ENCODE measurements at places on chromosomes 2 and 18.

DNA sequence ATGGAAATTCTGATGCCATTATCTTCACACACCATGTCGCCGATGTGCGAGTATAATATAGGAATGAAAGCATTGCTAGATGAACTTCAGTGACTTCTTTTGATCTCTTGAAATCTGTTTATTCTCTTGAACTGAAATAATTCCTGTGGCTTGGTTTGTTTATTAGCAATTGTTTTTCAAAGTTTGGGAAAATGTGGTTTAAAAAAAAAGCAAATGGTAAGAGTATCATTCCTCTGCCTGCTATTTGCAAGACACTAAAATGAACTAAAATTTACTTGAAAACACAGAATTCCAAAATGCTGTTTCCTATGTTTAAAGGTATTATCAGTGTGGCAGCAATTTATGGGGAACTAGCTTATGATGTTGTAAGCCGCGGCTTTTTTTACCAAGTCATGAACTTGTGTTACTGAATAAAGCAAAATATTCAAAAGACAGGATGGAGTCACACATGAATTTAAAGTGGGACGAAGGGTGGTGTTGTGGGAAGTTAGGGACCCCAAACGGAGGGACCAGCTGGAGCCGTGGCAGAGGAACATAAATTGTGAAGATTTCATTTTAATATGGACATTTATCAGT is 96.4 kb downstream of the COLEC12 start:
- DNase-seq: no peak

DNA sequence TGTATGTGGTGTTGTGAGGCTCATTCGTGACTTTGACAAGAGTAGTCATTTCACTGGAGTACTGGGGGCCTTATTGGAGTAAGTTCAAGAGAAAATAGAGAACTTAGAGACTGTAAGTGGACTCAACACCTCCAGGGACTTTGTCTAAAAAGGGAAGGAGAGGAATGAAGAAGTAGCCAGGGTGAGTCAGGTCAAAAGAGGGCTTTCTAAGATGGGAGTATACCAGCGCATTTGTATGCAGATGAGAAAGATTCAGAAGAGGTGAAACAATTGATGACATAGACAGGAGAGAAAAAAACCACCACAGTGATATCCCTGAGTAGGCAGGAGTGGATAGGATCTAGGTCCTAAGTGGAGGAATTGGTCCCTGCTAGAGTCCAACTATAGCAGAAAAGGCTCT is 246.8 kb downstream of the IKZF2 start:
- DNase-seq: no peak

- no peak for DNase-seq
Measured at GRCh38 chr18:74397572-74397971, 59.5 kb downstream of the DIPK1C start.

DNA sequence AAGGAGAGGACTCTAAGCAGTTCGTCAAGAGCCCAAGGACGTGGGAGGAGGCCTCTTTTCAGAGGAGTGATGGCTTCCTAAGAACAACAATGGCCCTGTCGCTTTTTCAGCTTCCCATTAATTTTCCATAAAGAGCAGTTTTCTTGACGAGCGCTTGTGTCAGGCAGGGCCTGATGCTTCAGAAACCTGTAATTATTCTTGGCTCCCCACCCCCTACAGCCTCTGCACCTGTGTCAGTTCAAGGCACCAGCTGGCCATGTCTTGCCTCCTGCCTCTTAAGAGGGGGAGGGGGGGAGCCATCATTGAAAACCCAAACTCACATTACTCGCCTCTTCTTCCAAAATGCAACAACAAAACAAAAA is 32.3 kb downstream of the KLF7 start:
- no peak for DNase-seq

DNA sequence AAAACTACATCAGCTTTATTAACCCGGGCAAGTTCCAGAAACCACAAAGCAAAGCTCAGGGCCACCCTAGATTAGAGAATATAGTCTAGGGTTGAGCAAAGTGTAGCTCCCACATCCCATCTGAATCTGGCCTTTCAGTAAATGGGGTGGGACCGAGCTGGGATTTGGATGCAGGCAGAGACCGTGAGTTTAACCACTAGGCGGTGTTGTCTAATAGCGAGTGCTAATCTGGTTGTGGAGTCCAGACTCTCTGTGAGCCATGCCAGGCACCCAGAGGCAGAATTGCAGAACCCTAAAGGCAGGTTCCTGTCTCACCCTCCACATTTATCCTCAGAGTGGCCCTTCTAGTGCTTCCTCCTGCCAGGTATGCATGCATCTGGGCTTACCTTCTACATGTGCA is 435.9 kb downstream of the TSN start:
- no peak for DNase-seq

- no peak for DNase-seq
Measured at GRCh38 chr2:152468899-152469692, 134.1 kb downstream of the FMNL2 start.

- DNase-seq: no peak
Measured at GRCh38 chr2:44250376-44250775, 24.9 kb upstream of the SLC3A1 start.

- DNase-seq: no peak
Measured at GRCh38 chr18:79245517-79246001, 150.2 kb upstream of the NFATC1 start.

DNA sequence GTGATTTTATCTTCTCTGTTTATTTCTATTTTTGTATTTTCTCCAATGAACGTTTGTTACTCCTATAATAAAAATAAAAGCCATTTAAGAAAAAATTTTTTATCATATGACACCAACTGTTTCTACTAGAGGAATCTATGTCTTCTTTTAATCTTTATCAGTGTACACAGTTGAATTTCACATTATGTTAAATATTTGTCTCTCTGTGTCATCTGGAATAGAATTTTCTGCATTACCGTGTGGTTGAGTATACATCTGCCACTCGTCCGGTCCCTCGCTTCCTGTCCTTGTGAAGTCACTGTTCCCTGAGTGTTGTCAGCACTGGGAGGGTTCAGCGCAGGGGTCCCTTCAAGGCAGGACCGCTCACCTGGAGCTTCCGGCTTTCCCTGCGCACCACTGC is 99.2 kb downstream of the LDLRAD4 start:
- DNase-seq: no peak

DNA sequence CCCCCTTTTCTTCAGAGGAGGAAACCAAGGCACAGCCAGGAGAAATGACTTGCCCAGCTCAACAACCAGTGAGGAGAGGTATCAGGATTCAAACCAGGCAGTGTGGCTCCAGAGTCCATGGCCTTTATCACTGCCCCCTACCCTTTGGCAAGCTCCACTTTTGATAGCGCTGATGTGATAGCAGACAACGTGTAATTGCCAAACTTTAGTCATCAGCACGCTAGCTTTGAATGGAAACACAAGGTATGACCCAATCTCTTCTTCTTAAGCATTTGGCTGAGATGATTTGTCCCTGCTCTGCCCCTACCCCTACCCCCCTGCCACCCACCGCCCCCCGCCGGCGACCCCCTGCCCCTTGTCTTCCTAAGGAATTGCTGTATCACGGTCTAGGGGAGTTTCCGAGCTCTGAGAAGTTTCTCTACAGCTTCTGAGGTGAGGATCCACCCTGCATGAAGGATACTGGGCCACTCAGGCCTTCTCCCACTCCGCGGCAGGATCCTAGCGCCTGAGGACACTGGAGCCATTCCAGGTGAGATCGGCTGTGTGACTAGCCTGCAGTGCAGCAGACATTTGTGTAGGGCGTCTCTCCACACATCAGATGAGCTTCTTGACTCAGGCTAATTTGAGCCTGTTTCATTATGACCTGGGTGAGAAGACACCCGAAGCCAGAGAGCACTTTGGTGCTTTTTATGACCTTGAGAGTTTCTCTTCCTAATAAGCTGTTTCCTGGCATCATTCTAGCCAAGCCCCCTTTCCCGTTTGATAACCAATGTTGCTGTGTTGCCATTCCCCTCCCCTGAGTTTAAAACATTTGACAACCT is 75.1 kb upstream of the MAP4K4 start:
- DNase-seq: no peak

DNA sequence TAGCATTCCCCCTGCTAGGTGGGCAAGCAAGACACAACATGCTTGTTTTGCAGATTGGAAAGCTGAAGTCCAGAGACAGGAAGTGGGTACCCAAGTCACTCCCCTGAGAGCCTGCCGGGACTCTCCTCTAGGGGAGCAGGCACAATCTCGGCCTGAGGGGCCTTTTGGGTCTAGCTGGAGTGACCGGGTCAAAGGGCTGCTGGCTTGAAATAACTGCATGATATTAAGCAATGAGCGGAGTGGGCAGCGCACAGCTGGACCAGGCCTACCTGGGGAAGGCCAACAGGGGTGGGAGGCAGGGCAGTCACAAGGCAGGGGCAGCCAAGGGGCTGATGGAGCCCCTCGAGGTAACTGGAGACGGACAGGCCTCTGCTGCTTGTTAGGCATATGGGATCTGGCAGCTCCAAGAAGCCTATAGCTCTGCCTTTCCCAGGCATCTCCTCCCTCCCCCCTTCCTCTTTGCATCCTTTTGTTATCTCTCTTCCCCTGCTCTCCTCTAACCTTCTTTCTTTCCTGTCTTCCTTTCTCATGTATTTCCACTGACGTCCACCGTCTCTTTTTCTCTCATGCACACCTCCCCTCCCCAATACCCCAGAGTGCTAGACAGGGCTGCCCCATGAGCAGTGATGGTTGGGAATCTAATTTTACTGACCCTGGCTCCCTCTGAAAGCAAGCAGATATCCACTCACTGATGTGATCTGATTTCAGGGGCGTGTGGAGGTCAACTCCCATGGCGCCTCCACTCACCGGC is 237.5 kb downstream of the LOXHD1 start:
- DNase-seq: no peak

DNA sequence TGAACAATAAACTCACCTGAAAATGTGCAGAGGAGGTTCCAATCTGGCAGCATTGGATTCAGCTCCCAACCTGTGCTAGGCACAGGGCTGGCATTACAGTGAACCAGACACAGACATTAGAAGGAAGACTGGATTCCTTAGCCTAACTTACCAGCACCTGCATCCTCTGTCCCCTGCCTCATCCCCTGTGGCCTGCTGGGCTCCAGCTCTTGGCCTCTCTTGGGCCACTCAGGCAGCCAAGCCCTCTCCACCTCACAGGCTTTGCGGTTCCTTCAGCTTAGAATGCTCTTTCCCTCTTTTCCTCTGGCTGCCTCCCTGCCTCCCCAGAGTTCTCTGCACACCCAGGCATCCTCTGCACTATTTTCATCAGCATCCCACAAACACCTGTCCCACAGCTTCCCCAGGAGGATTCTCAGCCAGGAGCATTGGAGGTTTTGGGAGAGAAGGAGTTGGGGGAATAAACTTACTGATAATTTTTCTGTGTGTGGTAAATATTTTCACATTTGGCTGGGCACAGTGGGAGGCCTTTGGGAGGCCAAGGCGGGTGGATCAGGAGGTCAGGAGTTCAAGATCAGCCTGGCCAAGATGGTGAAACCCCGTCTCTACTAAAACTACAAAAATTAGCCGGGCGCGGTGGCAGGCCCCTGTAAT is 132.0 kb downstream of the INHBB start:
- no peak for DNase-seq

DNA sequence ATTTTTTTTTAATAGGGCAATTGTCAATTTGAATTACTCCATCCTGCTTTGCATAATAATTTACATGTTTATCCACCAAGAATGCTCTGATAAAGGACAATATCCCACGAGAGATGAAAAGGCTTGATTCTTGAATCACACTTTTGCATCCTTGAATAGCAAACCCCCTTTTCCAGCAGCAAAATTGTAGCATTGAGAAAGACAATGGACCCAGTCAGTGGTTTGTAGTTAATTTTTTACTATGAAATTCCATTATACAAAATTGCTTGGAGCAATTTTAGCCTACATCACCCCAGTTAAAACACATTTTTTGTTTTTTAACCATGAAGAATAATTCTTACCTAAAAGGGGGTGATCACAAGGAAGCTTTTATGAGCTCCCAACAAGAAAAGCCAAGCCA is 255.1 kb downstream of the RND3 start:
- no peak for DNase-seq

GRCh38 chr2:38690499-38691420 is 24.8 kb downstream of the GALM start:
- no peak for DNase-seq

DNA sequence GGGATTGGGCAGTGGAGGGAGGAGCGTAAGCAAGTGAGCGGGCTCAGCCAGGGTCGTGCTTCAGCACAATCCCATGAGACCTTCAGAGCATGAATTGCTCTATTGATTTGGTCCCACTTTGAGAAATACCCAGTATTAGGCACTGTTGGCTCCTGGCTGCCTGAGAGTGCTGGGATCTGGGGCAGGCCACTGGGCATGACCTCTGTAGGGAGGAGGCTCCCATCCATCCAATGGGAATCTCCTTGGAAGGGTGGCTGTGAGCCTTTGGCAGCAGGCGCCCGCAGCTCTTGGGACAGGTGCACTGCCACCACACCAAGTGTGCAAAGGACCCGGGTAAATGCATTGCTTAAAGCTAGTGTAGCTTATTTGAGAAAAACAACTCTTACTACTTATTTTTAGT is 137.5 kb downstream of the LDLRAD4 start:
- no peak for DNase-seq

DNA sequence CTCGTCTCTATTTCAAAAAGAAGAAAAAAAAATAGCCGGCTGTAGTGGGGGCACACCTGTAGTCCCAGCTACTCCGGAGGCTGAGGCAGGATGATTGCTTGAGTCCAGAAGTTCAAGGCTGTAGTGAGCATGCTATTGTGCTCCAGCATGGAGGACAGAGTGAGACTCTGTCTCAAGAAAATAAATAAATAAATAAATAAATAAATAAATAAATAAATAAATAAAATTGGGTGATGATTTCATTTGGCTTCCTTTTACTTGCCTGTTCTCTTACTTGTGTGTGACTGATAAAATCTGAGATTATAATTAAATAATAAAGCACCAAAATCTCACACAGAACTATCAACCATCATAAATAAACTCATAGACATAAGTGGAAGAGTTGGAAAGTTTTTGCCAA is 657.8 kb downstream of the NRXN1 start:
- DNase-seq: no peak

DNA sequence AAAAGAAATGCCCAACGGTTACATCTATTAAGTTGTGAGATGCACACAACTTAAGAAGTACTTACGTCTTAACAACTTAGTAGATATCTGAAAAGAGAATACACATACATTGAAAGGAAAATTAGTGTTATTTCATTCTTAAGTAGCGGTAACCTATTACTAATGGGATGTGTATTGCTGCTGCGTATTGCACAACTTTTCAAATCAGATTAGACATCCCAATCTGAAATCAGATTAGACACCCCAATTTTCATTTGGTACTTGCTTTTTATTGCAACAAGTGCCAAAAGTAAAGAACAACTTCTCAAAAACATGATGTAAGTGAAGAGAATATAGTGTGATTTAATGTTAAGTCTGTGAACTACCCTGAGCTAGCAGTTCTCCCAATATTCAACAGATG is 155.5 kb downstream of the DSC3 start:
- no peak for DNase-seq

DNA sequence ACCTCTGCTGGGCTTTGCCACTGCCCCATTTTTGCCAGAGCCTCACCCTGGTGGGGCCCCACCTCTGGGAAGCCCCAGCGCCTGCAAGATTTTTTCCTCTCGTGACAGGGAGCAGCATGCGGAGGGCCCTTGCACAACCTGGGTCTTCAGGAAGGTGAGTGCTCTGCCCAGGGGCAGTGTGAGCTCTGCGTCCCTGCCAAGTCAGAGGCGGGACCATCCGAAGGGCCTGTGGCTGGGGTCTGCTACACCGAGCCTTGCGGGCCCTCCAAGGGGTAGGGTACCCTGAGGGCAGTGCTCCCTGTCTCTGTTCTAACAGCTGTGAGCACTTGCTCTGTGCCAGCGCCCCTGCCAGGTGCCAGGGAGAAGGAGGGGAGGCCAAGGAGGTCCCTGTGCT is 5.8 kb upstream of the ODC1 start:
- no peak for DNase-seq
